ENCODE measurements at places on chromosomes 4 and X.

DNA sequence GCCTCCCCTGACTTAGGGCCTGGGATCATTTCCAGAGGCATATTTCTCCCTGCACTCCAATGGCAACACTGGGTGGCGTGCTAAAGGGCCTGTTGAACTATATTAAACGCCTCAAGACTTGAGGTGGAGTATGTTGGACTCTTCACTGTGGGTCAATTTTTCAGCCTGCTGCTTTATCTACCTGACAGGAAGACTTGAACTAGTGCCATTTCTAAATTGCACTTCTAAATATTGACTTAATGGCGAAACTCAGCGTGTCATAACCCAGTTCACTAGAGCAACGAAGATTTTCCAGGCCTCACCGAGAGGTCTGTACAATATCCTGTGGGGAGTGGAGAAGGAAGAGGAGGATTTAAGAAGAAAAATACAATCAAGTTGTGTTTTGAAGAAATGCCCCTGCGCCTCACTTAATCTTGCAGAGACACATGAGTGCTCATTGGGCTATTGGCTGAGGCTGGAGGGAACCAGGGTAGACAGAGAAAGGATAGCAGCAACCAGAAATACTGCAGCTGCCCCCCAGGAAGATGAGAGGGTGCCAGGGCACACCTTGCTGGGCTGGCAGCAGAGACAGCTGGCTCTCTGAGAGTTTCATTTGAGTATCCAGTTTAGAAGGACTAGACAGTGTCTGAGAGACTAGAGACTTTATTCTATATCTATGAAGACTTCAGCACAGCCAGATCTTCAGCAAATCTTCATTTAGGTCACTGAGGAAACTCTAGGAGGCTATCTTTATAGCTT is 67.4 kb downstream of the ENPP6 start:
- no peak for DNase-seq

DNA sequence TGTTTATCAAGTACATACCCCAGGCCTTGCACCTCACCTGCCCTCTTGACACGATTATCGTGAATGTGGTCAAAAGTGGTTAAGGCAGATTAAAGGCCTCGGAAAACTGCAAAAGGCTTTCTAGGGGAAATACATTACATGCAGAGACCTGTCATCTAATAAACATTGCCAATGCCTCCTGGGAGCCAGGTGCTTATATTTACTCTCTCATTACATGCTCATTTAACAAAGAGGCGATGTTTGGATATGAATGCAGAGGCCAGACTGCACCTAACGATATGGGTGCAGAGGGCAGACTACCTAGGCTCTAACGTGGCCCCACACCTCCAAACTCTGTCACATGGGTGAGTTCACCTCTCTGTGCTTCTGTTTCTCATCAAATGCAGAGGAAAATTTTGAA is 14.5 kb downstream of the CRMP1 start:
- no peak for DNase-seq

- no peak for DNase-seq
Measured at GRCh38 chr4:93743635-93744034, 84.9 kb upstream of the ATOH1 start.

- no peak for DNase-seq
Measured at GRCh38 chrX:352181-352580, 33.6 kb upstream of the GTPBP6 start.

DNA sequence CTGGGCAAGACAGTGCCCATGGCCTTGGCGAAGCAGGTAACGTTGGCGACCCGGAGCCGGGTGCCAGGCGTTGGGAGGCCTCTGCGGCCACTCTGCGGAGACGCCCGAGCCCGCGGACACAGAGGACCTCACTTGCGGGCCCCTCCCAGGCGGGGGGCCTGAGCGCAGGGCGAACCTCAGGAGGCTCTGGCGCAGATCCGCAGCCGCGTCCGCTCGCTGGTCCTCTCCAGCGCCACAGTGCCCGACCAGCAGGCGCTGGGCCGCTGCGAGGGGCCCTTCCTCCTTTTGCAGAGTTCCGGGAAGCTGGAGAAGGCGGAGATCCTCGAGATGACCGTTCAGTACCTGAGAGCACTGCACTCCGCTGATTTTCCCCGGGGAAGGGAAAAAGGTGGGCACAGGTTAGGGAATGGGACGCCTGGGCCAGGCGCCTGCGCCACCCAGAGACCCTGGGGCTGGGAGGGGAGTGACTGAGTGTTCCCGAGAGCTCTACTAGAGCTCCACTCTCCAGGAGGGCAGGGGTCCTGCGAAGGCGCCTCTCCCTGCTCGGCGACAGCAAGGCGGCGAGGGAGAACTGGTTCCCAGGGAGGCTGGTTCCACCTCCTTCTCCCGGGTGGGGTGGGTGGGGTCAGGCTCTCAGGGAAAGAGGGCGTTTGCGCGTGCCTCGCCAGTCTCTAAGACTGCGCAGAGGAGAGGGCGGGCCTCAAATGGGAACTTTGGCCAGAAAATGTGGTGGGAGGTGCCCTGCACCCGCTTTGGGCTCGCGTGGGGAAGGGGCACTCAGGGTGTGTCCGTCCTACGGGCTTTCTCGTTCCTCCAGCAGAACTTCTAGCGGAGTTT is 1.4 kb downstream of the HELT start:
- DNase-seq, result no peak
